T-helper 2 cell (primary cell): ENCODE measurements at places on chromosomes 2 and 18.

GRCh38 chr2:43752302-43752701 is 21.5 kb upstream of the DYNC2LI1 start:
- DNase-seq = no peak

GRCh38 chr18:34977838-34978532 is 63.2 kb upstream of the MAPRE2 start:
- DNase-seq = peak; percentile 55

DNA sequence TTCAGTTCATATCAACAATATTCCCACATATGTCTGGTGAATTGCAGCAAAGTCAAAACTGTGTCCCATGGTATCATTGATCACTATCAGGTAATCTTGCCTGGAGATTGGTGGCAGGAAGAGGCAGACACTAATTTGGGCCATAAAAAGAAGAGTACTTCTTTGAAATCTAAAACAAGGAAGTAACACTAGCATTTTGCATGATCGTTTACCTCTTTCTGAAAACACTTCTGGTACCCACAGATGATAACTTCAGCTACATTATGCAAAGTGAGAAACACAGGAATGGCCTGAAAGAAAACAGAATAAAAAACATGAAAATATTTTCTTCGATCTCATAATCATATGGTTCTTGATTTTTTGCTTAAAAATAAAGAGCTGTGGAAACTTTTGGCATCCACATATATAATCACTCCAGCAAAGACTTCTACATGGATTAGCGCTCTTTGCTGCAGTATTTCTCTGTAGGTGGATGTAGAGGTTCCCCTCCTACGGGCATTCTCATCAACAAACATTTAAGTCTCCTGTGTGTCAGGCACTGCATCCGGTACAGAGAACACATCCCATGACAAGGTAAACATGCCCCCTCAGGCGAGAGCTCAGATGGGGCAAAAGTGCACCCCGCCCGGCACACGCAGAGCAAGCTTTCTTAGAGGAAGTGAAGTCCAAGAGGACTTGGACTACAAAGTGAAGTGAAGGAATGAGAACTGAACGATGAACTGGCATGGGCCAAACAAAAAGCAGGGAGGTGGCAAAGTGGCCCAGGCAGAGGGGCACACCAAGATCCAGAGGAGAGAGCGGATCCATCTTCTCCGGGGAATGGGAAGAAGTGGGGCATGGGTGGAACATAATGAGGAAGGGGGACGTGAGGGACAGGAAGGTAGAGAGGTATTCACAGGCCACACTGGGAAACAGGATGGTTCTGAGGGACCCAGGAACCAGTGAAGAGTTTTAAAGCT is 68.0 kb upstream of the RIOK3 start:
- peak; percentile 34 for DNase-seq

DNA sequence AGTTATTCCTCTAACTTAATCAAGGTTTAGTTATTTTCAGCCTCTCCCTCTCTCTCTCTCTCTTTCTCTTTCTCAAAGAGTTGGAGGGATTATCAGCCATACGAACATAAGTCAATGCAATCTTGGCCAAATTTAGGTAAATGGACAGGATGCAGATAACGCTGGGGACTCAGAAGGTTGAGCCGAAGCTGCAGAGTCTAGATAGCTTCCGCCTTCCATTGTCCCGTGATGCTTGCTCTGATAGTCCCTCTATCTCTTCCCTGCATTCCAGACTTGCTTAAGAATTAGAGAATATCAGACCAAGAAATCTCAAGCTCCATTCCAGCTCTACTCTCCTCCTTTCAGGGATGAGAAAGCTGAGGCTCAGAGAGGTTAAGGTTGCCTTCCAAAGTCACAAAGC is 502.8 kb upstream of the TNP1 start:
- DNase-seq = no peak

DNA sequence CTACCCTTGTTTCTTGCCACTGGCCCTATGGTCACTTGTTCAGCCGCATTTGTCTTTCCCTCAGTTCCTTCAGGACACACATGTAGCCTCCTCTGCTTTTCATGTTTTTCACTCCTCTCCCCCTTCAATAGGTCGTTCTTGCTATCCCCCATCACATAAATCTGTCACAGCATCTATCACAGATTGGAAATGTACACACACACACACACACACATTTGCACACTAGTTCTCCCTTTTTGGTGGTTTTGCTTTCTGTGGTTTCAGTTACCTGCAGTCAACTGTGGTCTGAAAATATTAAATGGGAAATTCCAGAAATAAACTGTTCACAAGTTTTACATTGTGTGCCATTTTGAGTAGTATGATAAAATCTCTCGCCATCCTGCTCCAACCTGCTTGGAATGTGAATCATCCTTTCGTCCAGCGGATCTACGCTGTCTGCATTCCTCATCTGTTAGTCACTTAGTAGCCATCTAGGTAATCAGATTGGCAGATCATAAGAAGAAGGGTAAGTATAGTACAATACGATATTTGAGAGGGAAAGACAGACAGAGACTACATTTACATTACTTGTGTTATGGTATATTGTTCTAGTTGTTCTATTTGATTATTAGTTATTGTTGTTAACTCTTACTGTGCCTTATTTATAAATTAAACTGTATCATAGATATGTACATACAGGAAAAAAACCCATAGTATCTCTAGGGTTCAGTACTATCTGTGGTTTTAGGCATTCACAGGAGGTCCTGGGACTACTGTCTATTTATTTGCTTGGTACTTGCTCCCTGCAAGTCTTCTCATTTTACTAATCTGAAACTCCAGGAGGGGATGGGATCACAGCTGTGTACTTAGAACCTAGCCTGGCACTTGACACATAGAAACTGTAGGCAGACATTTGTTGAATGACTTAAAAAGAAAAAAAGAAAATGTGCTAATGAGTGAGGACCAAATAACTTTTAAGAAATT is 86.1 kb upstream of the PNPT1 start:
- no peak for DNase-seq

DNA sequence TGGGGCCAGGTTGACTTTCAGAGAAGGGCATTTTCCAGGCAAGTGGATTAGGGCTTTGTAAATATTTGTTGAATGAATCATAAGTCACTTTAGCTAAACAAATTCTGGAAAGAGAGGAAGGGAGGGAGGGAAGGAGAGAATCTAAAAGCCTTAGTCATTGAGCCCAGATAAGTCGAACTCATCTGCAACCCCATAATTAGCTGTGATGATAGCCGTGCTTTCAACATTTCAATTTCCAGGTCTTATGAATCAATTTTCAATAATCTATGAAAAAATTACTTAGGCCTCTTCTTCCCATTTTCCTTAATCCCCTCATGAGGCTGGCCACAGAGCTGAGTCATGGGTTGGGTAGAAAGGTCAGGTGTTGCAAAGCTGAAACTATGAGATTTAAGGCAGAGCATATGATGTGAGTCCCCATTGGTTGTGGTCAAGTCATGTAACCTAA is 111.9 kb upstream of the MAPRE2 start:
- no peak for DNase-seq

GRCh38 chr2:96175951-96176350 is 30.7 kb upstream of the DUSP2 start:
- DNase-seq = no peak

DNA sequence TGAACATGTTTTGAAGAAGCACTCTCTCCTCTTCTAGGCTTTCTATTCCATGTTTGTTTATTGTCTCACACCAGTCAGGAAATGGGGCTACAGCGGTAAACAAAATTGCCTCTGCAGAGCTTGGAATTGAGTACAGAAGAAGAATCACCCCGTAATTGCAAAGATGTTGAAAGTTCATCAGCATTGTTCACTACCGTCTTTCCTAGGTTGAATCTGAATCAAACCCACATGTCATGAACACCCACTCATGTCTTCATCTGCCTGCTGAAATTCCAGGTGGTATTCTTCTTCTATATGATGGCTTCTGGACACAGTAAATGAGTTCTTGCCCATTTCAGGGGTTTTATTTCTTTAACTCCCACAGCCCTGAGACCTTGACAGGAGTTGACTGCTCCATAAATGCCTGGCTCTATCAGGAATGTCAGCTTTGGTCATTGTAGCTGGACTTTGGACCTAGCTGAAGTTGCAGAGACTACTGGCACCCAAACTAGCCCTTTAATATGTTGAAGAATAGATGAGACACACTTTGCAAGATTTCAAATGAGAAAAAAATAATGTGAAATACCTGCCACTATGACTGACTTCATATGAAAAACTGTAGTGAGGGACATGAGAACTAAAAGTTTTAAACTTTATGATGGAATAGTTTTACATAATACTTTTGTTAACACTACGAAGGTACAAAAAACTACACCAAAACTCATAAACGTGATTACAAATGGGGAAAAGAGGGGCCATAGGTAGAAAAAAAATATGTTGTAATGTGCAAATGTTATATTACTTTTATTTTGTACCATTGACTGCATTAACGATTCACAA is 1235.3 kb upstream of the ZEB2 start:
- DNase-seq = no peak

- no peak for DNase-seq
These were observed 89.1 kb upstream of the ID2 start for GRCh38 chr2:8592736-8593135.

- no peak for DNase-seq
These were observed 90.5 kb upstream of the FHL2 start for GRCh38 chr2:105489168-105489878.

- no peak for DNase-seq
These were observed 160.7 kb downstream of the DTNB start for GRCh38 chr2:25512707-25513106.

DNA sequence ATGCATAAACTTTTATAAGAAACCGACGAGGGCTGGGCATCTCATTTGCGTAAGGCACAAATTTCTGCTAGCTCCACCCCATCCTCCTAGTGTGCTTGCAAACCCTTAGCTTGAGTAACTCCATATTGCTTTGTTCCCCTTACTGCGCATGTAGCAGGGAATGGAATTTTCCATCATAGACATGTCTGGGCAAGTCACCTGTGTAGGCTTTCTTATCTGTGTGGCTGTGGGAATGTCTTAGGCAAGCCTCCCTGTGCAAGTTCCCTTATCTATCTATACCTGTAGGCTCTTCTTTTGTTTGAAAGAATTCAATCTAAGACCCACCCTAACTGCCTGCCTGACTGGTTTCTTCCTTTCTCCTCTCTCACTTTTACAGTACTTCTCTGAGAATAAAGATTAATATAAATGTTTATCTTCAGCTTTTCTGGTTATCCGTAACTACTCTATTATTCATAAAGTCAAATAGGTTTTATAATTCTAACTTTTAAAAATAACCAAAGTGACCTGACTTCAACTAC is 217.6 kb upstream of the FIGN start:
- DNase-seq = no peak

GRCh38 chr2:124323321-124323720 is 298.2 kb downstream of the CNTNAP5 start:
- no peak for DNase-seq

- DNase-seq = no peak
These were observed 285.6 kb upstream of the SESTD1 start for GRCh38 chr2:179550214-179550613.

DNA sequence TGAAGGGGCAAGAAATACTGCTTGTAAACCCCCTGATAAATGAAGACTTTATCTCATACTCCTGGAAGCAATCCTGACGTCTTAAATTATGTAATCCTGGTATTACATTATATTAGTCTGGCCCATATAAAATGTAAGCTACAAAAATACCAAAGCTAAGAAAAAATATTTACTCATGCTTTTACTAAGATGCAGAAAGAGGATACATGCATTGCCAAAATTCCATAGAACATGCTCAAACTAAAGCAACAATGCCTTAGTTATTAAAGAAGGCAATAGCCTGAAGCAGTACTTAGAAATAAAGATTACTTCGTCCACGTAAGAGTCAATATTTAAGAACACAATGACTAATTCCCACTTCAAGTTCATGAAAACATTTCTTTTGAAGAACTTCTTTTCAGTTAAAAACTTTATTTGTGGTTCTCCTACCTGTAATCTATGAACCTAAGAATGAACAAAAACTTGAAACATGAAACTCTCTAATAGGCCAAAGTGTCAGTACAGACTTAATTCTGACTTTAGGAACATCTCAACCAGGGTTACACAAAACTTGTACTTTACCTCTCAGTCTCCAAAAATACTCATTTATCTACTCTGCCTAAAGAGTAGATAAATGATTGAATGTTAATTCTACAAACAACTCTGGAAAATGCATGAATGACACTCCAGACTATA is 117.3 kb downstream of the THADA start:
- DNase-seq = no peak

GRCh38 chr2:168978461-168978861 is 52.7 kb downstream of the ABCB11 start:
- DNase-seq = no peak

DNA sequence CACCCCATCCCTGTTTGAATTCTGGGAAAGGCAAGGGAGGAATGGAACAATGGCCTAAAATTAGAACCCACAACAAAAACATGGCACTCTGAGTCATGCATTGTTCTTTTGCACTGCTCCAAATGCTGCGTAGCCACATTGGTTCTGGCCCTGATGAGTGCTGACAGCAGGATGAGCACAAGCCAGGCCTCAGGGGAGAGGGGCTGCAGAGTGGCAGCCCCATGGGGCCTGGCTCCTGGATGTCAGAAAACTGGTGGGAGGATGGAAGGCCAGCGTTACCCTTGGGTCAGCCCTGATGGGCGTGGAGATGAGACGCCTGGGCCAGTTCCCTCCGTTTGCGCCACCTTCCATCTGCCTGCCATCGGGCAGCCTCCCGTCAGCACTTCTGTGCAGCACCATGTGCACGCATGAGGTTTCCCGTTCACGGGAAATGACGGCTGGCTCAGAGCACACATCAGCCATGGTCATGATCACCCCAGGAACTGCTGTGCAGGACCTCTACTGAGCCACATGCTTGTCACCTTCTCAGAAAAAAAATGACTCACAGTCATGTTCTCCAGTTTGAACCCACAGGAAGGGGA is 65.6 kb downstream of the CYP26B1 start:
- DNase-seq = no peak

GRCh38 chr2:11018651-11019185 is 107.0 kb downstream of the KCNF1 start:
- DNase-seq = no peak

DNA sequence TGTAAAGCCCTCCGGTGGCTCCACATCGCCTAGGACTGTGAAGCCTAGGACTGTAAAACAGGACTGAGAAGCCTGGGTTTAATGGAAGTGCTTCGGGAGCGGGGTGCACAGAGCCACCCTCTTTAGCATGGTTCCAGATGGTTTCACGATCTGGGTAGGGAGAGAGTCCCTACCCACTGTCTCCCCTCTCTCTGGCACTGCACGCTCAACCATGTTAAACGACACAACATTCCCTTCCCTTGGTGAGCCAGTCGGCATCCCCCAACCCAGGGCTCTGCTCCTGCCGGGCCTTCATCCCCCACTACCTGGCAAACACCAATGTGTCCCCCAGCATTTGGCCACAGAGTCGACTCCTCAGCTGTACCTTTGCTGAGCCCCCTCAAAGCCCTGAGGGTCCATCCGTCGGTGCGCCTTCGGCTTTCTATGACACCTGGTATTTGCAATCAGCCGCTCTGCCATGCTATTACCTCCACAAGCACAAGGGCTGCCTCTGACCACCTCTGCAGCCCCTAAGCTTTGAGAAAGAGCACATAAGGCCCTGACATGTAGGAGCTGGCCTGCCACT is 1.1 kb downstream of the COPS9 start:
- DNase-seq = no peak
